ENCODE measurements at places on chromosomes 7 and 10. TPM values are rescaled to one million over a fixed set of nuclear protein-coding genes. Genes with fewer than 3 reads are reported as not detected.
A peak's percentile ranks its signal among the peaks of the same experiment; 100 is the strongest.

The TSPAN33 gene
- total RNA-seq: 13.4 TPM

The CNNM1 gene
- 2.2 TPM for total RNA-seq

The IRF5 gene
- not detected for total RNA-seq

The IFIT2 gene
- not detected for total RNA-seq

The SOSTDC1 gene
- 1.7 TPM for total RNA-seq

The CNTNAP2 gene
- total RNA-seq: 2.1 TPM

DNA sequence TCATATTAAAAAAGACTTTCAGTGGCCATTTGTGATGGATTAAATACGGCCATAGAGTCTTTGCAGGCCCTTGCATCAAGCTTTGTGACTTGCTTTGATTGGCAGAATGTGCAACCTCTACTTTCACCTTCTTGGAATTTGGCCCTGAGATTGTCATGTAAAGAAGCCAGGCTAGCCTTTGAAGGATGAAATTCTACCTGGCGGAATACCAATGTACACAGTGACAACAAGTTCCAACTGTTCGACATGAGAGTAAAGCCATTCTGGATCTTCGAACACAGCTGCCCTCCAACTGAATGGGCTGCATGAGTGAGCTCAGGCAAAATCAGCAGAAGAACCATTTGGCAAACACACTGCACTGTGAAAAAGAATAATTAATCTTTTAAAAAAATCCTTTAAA lies 321.3 kb downstream of the PHF14 start:
- DNase-seq: no peak

GRCh38 chr10:12906051-12906541 lies 95.4 kb downstream of the CCDC3 start:
- DNase-seq: no peak

- peak; percentile 37 for DNase-seq
Measured at GRCh38 chr10:51244748-51245490, 170.6 kb downstream of the PRKG1 start.

- no peak for DNase-seq
Measured at GRCh38 chr10:30818854-30819253, 189.3 kb upstream of the LYZL2 start.

DNA sequence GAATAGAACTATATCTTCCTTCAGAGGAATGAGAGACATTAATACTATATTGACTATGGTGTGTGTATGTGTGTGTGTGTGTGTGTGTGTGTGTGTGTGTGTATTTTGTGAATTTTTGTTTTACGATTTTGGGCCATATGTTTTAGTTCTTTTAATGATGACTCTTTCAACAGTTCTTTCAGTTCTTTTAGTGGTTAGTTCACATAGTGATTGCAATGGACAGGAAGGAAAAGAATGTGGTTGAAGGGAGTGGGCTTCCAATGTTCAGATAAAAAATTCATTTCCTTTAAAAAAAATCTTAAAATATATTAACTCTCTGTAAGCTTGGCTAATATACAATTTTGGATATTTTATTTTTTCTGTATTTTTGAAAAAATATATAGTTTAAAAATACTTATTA lies 315.7 kb upstream of the DGKB start:
- DNase-seq: no peak

GRCh38 chr10:34808801-34809745 lies 6.0 kb downstream of the PARD3 start:
- DNase-seq: peak; percentile 53

DNA sequence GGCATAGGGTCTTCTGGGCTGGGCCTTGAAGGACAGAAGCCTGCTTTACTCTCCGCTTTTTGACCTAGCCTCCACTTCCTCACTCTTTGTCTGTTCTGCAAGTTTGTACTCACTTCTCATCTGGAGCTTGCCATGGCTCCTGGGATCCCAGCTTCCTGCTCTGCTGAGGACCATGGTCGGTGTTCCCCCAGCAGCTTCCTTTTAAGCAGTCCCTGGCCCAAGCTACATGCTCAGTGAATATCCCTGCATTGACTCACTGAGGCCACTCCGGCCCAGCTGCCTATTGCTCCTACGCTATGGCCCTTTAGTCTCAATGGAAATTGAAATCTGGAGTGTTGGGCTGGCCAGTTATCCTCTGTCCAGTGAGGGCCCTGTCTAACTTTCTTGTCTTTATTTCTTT lies 427.7 kb downstream of the RPS24 start:
- DNase-seq: no peak

DNA sequence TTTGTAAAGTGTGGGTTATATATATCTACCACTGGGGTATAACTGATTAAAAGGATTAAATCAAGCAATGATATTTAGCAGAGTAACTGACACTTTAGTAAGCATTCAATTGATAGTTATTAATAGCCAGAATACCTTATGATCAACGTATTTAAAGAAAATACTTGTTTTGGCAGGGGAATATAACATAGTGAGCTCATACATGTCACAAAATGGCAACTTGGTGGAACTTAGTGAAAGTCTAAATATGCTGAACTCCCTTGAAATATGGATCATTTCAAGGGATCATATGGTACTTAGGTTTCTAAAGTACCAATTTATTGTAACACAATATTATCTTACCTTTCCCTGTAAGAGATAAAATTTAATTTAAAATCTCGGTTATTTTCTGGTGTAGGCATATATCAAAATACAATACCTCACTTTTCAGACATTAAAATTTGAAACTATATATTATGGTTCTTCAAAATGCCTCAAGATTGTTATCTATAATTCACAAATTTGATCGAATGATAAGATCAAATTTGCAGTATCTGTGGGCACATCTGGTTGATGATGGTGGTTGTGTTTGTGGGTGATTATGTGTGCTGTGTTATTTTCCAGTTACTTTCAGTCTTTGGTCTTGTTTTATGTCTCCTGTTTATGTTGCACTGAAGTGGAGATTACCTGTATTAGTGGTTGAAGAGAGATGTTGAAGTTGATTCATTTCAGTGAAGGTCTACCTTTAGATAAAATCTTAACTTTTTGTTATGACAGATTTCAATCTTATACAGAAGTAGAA lies 5.2 kb downstream of the ARL4A start:
- no peak for DNase-seq

DNA sequence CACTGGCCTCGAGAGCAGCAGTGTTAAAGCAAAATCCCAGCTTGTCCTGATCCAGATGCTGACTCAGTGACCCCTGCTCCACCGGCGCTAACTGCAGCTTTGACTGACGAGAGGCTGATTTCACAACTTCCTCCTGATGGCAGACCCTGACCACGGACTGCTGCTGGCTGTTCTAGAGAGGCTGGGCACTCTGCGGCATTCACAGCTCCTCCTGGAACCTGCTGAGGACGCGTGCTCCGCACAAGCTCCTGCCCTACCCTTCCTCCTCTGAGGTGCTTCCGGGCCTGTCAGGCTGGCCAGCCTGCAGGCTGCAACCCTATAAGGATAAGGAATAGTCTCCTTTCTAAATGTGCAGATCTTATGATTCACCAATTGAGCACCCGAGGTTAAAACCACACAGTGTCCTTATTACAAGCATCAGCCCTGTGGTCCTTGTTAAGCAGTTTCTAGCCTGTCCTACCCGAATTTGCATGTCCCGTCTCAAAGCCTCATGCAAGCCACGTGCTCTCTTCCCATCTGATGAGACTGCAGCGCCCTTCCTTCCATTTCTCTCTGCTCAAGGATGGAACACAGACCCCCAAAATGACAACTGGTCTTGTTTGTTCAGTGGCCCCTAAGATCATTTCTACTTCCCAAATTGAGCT lies 35.5 kb upstream of the NCAPG2 start:
- no peak for DNase-seq
